Stomach (tissue), 19 donors: ENCODE measurements at places on chromosomes 16 and 17. TPM values are rescaled to one million over a fixed set of nuclear protein-coding genes. Genes with fewer than 3 reads are reported as not detected.

DNA sequence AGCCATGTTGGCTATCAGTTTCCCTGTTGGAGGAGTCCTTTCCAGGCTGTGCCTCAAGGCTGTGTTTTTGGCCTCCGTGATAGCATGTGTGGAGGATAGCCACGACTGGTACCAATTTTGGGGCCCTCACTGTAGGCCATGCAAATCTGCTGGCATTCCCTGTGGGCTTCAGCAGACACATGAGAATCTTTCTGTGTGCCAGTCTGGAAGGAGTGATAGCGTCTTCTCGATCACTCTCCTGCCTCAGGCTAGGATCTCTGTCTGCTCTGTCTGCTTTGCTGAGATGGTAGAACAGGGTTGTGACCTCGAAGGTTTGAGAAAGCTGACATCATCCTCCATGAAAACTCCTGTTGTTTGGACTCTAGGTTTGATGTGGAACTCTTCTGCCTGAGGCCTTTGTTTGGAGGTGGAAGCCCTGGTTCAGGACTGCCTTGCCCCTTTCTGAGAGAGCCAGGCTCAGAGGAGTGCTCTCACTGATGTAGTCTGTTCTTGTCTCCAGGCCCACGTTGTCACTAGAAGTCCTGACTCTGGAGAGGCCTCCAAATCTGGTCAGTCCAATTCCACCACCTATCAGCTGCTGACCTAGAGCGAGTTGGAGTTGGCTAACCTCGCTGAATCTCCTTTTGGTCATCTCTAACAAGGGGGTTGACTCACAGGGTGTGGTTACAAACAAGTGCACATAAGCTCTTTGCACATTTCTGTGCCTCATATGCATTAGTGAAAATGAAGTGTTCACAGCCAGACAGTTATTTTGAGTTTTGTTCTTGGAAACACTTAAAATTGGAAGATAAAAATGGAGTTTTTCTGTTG is 12.1 kb upstream of the EDC4 start:
- DNase-seq = no peak

GRCh38 chr17:78865682-78866390 is 25.2 kb upstream of the USP36 start:
- DNase-seq = peak; percentile 89

HBA1 gene
- total RNA-seq = not detected

TBC1D3C gene
- not detected for total RNA-seq

- DNase-seq = peak; percentile 32
These were observed 22.8 kb downstream of the OMG start for GRCh38 chr17:31274252-31274651.
